ENCODE measurements at places on chromosomes 7 and 10.

DNA sequence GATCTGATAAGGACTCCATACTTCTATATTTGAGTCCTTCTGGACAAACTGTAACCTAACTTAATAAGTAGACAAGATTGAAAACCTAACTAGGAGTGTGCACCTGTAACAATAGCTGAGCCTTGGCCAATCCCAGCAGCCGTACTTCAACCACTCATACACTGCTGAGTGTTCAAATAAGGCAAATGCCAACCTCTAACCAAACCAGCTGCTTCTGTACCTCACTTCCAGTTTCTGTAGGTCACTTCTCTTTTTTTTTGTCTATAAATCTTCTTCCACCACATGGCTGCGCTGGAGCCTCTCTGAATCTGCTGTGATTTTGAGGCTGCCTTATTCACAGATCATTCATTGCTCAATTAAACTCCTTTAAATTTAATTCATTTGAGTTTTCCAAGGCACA lies 753.2 kb downstream of the DNAJB9 start:
- DNase-seq, result no peak

DNA sequence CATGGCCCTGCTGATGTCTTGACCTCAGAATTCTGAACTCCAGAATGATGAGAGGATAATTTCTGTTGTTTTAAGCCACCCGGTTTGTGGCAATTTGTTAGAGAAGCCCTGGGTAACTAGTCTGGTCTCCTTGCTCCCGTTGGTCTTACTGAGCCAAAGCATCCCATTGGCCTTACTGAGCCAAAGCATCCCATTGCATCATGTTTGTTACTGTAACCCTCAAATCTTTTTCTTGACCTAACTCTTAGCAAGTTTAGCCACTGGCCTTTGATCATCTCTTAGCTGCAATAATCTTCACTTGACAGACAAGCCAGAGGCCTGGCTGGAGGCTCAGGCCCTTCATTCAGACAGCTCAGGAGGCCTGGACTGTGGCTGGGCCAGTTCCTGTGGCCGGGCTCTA lies 21.8 kb downstream of the TBXAS1 start:
- DNase-seq, result peak; percentile 51

DNA sequence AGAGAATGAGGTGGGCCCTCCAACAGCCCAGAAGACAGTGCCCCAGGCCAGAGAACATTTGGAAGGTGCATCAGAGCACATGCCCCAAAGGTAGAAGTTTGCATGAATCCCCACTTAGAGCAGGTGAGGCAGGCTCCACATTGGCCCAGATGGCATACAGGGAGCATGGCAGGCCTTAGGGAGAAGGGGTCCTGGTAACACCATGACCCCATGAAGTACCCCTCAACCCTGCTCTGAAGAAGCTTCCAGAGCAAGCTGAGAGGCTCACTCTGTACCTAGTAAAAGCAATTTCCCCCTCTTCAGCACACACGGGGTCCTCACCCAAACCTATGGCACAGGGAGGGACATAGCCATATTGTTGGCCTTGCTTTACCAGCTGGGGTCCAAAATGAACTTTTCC lies 162.6 kb downstream of the BUB3 start:
- DNase-seq, result no peak

DNA sequence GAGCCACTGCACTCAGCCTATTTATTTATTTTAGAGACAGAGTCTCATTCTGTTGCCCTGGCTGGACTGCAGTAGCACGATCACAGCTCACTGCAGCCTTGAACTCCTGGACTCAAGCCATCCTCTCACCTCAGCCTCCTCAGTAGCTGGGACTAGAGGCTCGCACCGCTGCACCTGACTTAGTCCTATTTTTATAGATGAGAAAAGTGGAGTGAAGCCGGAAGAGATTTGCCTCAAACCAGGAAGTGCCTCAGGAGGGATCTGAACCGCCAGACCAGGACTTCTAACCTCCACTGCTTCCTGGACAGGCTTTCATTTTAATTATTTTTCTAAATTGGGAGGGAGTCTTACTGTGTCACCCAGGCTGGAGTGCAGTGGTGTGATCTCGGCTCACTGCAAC lies 17.5 kb upstream of the CLIP2 start:
- no peak for DNase-seq

GRCh38 chr10:17548770-17549169 lies 68.4 kb downstream of the HACD1 start:
- DNase-seq, result peak; percentile 92

DNA sequence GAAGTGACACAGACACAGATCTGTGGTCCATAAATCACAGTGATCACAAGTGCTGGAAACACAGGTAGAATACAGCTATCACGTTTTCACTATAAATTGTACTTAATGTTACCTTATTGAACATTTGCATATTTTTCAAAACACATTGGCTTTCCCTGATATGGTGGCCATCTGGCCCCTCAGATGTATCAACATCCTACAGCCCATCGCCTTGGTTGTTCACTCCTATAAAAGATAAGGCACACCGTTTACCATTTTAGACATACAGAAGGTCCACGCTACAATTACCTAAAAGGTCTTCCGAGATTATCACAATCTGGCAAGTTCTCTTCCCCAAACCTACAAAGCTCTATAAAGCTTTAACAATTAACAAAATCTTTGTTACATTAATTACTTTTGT lies 91.4 kb downstream of the SRPK2 start:
- DNase-seq, result no peak

DNA sequence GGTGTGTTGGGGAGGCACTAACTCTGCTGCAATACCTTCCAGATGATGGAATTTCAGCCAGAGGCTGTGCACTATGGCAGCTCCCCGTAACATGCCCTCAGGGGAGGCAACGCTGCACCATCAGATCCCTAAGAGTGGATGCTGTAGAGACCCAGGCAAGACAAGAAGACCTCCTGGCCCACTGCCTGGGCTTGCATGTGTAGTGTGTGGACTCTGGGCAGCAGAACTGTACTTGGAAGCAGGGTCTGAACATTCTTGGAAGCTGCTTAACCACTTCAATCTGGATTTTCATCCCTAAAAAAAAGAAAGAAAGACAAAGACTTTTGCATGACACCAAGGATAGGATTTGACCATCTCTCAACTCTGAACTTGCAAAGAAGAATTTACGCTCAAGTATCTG lies 297.5 kb upstream of the NRP1 start:
- no peak for DNase-seq

DNA sequence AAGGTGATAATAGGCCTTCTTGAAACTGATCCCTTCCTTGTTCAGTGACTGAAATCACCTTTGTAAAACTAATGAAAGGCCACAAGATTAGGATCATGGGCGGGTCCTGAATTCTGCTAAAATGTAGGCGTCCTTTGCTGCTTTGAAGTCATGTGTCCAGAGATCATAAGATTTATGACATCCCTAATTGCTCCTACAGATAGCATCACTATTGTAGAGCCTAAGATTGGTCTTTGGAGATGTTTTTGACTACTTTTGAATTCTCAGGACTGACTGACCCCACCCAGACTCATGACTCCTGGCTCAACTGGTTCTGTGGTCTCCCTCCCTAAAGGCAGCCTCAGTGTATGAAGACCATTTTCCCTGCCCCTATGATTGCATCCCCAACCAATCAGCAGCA lies 322.6 kb upstream of the SEMA3D start:
- no peak for DNase-seq

DNA sequence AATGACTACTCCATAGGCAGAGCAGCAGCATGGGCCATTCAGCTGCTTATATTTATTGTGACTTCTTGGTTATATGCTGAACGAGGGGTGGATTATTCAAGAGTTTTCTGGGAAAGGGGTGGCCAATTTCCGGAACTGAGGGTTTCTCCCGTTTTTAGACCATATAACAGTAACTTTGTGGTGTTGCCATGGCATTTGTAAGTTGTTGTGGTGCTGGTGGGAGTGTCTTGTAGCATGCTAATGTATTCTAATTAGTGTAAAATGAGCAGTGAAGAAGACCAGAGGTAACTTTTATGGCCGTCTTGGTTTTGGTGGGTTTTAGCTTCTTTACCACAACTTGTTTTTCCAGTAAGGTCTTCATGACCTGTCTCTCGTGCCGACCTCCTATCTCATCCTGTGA lies 139.6 kb downstream of the KLF6 start:
- no peak for DNase-seq

DNA sequence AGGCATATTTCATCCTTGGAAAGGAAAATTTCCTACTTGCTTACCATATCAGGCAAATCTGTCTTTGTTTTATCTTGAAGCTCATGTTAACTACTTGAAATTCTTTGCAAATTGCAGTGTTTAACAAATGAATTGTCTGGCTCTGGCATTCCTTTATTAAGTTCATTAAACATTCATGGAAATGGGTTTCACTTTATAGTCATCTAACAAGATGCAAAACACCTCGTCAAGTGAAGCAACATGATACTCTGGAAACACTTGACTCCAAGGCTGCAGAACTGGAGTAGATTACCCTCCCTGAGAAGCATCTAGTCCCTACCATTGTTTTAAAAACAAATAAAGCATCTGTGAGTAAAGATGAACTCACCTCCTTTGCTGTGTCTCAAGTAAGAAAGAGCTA lies 1086.9 kb downstream of the NRG3 start:
- DNase-seq, result no peak

GRCh38 chr10:128070721-128071416 lies 55.4 kb downstream of the MKI67 start:
- no peak for DNase-seq

GRCh38 chr7:118158766-118159165 lies 25.2 kb upstream of the LSM8 start:
- peak; percentile 4 for DNase-seq

DNA sequence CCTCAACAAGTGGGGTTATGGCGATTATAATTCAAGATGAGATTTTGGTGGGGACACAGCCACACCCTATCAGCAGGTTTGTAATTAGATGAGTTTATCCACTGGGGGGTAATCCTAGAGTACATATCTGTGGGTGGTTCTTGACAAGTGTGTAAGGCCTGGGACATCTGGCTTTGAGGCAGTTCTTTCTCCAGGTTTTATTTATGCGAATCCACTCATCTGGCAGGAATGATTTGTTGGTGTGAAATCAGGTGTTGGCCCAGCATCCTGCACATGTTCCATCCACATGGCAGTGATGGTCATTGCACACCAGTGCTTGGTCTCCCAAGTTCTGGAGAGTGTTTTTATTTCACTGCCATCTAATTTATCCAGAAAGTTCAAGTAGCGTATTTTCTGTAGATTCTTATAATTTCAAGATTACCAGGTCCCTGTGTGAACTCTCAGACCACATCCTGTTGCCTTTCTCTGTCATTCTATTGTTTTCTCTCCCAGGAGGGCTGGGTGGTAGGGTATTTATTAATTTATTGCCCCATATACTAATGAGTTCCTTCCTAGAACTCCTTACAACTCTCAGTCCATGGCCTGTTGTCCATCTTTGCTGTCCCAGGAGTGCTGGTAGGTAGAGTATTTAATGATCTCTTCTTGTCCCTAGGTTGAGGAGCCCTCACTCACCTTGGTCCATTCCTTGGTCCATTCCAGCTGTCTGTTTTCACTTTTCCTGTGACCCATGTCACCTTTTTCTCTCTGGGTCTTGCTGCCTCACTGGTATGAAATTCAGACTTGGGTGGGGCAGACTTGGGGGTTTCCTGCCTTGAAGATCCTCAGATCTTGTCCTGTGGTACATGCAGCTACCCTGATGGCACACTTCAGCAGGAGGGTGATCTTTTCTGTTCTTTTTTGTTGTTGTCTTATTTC lies 10.4 kb downstream of the RALA start:
- no peak for DNase-seq

DNA sequence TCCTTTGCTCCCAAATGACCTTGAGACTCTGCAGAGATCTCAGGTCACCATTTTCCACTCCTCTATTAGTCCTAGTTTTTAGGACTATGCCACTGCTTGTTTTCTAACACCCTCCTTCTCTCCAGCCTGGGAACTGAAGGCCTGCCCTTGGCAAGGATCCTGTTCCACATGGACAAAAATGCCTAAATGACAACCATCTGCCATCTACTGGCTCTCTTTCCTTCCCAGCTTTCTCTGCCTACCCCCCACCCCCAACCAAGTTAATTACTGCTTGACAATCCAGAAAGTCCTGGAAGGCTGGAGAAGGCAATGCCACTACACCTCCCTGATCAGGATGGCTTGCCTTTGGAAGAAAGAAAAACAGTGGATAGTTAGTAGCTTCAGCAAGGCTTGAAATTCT lies 44.8 kb upstream of the SP8 start:
- no peak for DNase-seq

GRCh38 chr7:158313931-158314330 lies 273.7 kb downstream of the PTPRN2 start:
- DNase-seq, result no peak

GRCh38 chr10:74190494-74190893 lies 39.5 kb downstream of the ADK start:
- peak; percentile 9 for DNase-seq

DNA sequence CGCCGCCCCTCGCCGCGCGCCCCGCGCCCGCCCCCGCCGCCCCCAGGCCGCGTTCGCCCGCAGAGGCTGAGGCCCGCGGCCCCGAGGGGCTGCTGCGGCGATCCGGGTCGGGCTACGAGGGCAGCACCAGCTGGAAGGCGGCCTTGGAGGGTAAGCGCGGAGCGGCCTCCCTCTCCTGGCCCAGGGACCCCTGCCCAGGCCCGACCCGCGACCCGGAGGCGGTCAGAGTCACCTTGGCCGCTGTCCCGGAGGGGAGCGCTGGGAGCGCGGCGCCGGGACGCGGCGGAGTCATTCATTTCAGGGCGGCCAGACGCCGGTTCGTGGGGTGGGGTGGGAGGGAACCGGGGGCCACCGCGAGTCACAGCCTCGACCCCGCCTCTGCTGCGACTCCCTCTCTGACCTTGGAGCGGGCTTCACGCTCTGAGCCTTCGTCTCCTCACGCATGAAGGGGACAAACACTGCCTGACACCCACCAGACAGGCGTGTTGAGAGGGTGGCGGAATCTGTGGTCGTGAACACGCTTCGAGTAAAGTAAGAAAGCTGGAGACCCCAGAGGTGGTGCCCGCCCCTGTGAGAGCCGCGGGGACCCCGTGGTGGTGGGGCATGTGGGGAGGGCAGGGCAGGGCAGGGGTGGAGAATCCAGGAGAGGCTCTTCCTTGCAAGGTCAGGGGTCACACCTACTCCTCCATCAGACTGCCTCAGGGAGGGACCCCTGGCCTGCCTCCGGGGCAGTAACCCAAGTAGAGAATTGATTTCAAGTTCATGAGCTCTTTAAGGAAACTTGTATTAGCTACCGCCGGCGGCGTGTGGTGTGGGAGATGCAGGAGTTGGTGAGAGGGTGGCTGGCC lies 707 bp downstream of the CLEC2L start:
- DNase-seq, result no peak

- no peak for DNase-seq
These were observed 27.5 kb upstream of the WAC start for GRCh38 chr10:28505359-28505959.

GRCh38 chr7:122618585-122619189 lies 80.2 kb downstream of the RNF133 start:
- DNase-seq, result no peak

DNA sequence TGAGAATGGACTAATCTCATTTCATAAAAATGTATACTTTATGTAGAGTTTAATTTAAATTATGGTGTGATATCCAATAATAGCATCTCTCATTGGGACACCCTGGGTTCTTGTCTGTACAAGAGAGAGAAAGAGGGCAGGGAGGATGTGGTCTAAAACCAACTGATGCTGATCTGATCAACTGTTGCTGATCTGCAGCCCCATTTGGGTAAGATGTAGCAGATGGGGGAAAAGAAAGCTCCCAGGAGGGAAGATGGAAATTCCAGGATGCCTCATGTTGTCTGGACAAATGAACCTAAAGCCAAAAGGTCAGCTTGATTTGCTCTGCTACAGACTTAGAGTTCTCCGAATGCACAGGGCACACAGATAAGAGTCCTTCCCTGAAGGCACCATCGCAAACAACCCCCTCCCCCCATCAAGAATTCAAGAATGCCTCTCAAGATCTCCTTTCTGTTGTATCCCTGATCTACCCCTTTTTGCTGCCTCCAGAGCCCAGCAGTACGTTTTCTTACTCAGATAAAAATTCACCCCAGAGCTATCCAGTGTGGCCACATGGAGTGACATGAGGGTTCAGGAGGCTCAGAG lies 171.4 kb upstream of the INHBA start:
- DNase-seq, result peak; percentile 37
